Fibroblast of skin of abdomen (primary cell): ENCODE measurements at places on chromosomes 12 and 14.
A peak's percentile ranks its signal among the peaks of the same experiment; 100 is the strongest.

- no peak for DNase-seq
Measured at GRCh38 chr12:70560671-70561070, 76.6 kb downstream of the PTPRB start.

- peak; percentile 70 for DNase-seq
Measured at GRCh38 chr14:47149326-47149725, 497.7 kb upstream of the RPL10L start.

GRCh38 chr12:55670276-55670675 lies 33.6 kb downstream of the OR10P1 start:
- DNase-seq: no peak

- DNase-seq: no peak
Measured at GRCh38 chr12:110649341-110649847, 35.5 kb downstream of the TCTN1 start.

GRCh38 chr14:49745191-49745590 lies 22.8 kb upstream of the KLHDC2 start:
- no peak for DNase-seq

GRCh38 chr14:30223385-30223785 lies 295.7 kb upstream of the PRKD1 start:
- DNase-seq: peak; percentile 78

DNA sequence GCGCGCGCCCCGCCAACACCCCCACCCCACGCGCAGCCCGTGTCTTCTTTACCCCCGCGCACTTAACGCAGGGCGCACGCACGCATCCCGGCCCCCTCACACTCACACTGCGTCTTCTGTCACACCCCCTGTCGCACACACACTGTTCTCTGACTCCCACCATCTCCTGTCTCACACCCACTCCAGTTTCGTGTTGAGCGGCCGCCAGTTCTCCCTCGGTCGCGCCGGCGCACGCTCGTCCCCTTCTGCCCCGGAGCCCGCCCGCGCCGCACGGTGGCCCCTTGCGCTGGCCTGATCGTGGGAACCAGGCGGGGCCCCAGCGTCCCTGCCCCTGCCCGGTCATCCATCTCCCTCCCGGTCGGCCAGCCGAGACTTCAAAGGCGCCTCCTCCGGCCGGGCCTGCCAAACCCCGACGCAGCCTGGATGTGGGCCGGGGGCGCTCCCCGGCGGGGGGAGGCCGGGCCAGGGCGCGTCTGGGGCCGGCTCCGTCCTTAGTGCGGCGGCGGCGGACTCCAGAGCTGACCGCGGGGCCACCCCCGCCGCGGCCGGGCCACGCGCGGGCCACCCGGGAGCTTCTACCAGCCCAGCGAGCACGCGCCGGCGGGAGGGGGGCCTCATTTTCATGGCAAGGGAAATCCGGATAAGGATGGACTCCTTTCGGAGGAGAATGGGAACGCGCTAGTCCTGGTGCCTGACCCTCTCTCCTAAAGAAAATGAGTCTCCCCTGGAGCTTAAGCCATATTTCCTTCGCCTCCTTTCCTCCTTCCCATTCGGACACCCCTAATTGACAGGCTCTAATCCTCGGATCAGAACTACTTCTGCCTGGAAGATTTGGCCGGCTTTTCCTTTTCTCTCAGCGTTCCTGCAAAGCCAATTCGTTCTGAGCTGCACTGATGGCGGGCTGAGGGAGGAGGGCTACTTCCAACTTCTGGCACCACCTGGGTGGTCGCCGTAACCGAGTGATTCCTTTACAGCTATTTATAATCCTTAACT lies 82.0 kb upstream of the HMGA2 start:
- peak; percentile 57 for DNase-seq

- DNase-seq: no peak
Measured at GRCh38 chr12:56391721-56392120, 29.1 kb upstream of the APOF start.

- no peak for DNase-seq
Measured at GRCh38 chr12:124188084-124188483, 106.8 kb upstream of the RFLNA start.

GRCh38 chr14:100304825-100305323 lies 1.4 kb downstream of the SLC25A29 start:
- peak; percentile 8 for DNase-seq

DNA sequence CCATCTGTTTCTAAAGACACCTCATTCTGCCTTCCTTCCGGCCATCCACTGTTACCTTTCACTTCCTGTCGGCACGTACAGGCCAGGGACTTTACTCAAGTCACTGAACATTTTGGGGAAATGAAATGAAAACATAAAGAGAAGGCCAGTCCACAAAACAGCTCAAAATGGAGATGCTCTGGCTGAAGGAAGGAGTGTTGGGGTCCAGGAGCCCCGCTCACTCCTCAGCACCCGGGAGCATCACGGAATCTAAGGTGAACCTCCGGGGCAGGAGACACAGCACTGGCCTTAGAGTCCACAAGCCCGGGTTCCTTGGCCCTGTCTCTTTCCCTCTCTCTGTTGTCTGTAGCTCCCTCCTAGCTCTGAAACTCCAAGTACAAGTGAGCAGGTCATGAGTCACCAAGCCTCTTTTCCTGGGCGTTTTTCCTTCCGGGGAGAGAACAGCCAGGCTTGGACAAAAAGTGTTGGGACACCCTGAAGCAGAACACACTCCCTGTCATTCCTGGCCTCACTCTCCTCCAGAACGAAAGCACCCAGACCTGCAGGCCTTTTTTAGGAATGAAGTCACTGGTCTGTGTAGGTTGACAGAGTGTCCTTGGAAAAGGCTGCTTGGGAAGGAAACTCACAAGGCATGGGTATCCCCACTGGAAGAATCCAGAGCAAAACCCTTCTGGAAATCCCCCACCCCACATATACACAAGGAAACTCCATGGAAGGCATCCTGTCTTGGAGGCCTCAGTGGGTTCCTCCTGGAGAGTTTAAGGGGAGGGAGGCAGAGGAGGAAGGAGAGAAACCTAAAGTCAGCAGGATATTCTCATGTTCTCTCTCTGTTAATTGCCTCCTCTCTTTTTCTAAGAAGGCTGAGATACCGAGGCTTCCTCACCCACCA lies 245.3 kb downstream of the ZFP36L1 start:
- peak; percentile 91 for DNase-seq

DNA sequence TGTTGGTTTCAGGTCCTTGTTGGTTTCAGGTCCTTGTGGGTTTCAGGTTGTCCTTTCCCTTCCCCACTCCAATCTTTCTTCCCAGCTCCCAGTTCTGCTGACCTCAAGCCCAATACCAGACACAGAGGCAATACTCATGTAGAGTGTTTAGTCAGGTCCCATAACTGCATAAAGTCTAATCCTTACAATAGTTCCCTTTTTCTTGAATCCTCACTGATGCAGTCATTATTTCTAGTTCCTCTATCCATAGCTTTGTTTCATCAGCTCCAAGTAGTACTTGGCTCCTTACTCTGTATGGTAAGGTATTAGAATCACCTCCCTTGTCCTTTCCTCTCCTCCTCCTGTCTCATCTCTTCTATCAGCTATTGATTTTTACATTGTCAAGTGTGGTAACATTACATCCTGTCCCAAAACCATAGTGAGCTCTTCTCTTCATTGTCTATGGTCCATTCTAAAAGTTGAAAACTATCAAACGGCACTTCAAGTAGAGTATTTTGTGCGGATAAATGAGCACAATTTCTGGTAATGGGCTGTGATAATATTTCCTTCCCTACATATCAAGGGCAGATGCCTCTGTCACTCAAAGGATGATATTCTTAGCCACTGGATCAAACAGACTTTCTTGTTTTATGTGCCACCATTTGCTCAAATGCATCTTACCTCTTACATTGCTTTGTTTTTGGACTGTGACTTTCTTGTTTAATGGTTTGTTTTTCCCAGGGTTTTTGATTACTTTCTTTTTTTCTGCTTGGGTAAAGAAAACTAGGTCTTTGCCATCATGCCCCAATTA lies 57.2 kb upstream of the JDP2 start:
- no peak for DNase-seq

GRCh38 chr12:26278266-26278665 lies 82.9 kb downstream of the SSPN start:
- no peak for DNase-seq
